ENCODE measurements at places on chromosomes 3 and 15.

GRCh38 chr3:22960105-22960984 lies 242.8 kb upstream of the UBE2E2 start:
- DNase-seq = peak; percentile 9

DNA sequence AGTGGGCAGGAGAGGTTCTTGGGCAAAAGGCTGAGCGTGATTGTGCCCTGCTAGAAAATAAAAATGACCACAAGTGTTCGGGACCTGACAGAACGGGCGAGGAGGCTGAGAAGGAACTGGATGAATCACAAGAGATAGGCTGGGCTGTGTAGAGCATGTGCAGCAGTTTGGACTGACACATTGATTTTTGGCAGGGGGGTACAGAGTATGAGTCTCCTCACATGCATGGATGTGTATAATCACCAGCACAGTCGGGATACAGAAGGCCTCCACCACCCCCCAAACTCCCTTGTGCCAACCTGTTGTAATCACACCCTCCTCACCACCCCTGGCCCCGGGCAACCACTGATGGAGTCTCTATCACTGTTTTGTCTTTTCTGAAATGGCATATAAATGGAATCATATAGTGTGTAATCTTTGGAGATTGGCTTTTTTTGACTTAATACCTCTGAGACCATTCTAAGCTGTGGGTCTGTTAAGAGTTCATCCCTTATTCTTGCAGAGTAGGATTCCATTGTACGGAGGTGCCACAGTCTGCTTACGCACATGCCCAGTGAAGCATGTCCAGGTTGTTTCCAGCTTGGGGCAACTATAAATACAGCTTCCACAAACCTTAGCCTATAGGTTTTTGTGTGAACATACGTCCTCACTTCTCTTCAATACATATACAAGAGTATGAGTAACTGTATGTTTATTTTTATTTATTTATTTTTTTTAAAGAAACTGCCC lies 438.8 kb downstream of the FOXP1 start:
- no peak for DNase-seq

GRCh38 chr3:38597502-38598060 lies 51.9 kb downstream of the SCN5A start:
- no peak for DNase-seq

DNA sequence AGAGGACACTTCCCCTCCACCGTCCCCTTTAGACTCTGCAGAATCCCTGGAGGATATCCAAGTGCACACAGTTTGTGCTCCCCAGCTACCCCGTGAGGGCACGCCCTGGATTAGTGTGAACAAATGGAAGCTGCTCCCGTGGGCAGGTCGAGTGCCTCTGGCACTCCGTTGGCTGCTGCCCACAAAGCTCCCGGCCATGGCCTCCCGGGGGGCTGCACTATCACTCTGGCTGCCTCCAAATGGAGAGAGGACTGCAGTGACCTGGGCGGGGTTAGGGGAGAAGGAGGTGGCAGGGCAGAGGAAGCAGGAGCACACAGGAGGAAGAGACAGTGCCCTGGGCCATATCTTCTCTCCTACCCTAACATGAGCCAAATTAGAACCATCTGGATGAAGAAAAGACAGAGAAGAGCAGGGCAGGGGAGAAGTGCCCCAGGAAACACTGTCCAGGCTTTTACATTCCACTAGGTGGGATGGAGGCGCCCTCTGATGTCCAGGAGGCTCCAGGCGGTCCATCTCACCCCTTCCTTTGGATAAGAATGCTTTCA lies 29.4 kb upstream of the ACAD9 start:
- no peak for DNase-seq

DNA sequence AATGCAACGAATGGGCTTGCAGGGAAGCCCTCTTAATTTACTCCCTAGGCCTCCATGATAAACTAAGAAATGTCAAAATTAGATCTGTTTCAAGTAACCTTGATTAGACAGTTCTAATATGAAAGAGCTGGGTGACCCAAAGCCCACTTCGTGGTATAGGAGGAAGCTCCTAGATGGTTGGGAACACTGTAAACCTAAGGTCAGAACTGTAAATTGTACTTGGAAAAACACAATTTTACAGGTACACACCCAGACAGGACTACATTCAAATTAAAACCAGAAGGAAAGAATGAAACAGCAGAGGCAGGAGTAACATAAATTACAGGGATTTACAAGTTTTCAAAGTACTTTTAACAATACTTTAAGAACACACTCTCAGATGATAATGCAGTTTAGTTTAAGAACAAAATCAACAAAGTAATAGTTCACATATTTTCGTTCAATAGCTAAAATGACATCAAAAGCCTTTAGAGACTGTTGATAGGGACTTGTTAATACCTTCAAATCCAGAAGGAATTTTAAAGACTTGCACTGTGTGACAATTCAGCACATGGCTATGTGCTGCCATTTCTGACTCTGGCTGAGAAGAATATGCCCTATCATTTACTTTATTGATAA lies 18.4 kb downstream of the ISL2 start:
- no peak for DNase-seq

- DNase-seq = no peak
These were observed 16.8 kb upstream of the MBNL1 start for GRCh38 chr3:152251916-152252315.

DNA sequence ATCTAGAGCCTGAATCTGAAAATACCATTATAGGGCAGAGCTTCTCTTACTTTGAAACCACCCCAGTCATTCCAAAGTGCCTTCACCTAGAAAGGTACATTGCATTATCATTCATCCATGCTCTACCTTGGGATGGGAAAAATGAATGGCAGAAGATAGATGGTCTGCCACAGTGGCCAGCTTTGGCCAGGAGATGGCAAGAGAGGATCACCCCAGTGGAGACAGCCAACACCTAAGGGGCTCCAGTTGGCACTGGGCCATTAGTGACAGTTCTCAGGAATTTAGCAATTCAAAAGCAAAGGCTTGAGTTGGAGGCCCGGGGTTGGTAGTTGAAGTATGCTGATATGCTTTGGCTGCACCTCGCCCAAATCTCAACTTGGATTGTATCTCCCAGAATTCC lies 253.6 kb upstream of the MRPL3 start:
- DNase-seq = no peak

DNA sequence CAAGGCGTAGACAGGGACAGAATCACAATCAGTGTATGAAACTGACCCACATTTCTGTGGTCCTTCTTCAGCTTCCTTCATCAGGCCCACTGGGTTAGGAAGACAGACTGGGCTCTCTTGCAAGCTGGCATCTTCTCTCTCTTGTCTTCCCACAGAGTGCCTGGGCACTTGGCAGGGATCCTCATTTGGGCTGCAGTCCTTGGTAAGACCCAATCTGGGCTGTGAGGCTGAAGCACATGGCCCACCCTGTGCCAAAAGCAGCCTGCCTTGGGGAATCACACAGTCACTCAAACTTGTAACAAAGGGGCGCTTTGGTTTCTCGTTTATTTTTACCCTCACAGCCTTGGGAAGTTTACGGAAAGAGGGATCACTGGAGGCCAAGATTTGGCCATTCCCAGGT lies 8.2 kb upstream of the EPHB3 start:
- no peak for DNase-seq

- no peak for DNase-seq
These were observed 184.6 kb downstream of the C3orf38 start for GRCh38 chr3:88334187-88334868.

DNA sequence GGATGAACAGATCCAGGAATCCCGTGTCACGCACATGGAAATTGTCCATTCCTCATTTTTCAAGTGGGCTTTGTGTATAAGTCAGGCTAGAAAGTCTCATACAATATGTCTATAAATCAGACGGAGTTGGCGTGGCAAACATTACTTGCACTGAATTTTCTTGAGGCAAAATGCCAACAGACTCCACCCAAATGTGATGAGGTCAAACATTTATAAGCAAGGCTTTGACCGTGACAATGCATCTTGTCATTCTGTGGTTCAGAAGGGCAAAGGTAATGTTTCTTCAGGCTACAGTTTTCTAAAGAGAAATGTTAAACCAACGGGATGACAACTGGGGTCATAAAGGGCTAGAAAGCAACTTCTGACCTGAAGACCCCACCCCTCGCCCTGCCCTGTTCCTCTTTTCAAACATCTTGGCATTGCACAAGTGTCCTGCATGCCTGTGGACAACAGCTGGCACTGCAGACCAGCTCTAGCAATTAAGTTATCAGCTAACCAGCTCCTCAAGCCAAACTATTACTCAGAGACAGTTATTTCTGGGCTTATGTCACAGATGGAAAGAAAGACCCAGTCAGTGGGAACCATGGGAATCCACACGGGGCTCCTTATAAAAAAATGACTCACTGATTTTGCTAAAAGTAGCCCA lies 36.5 kb upstream of the SPTBN5 start:
- DNase-seq = no peak

- DNase-seq = no peak
These were observed 15.2 kb downstream of the ABCC5 start for GRCh38 chr3:184002469-184002868.

DNA sequence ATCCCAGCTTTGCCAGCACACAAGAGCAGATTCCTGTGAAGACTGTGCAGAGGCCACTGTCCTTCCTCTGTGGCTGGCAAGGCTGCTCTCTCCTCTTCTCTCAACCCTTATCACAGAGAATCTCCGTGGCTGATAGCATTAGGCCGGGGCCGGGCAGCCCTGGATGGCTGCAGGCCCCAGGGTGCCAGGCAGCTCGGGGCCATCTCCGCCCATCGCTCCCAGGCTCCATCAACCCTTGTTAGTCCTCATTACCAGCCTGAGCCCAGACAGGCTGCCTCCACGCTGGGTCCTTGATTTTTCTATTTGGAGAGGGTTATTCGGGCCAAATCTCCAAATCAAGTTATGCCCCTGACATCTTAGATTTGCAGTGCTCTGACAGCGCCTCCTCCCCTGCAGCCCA lies 39.1 kb downstream of the MRPL46 start:
- DNase-seq = no peak

GRCh38 chr15:91769894-91770293 lies 83.6 kb upstream of the SLCO3A1 start:
- no peak for DNase-seq

Measured in stimulated activated naive CD8-positive, alpha-beta T cell treated with anti-CD3 and anti-CD28 coated beads, Interleukin-15, amount 100 ng/mL, for 72 hours (primary cell).